Substantia nigra (tissue), 51 donors: ENCODE measurements at places on chromosomes 6 and 20.

DNA sequence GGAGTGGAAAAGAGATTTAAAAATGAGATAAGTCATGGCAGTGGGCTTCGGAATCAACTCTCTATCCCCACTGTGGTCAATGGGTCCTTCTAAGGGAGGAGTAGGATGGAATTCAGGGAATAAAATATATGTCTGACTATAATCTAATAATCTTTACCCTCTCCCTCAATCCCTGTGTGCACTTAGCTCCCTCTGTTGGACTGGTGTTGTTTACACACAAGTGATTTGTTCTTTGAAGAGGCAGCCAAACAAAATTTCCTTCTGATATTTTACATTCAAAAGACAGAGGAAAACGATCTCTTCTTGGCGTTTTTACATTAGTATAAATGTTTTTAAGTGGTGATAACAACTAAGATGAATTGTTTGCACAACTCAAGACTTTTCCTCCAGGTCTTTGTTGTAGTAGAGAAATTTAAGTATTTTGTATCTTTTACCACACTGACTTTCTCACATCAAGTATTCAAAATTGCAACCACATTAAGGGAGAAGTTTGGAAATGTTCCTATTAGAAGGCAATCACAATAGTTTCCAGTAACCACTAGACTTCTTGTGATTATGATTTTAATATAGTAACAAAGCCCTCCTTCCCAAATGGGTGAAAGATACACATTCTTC is 317.8 kb downstream of the CENPW start:
- no peak for DNase-seq

DNA sequence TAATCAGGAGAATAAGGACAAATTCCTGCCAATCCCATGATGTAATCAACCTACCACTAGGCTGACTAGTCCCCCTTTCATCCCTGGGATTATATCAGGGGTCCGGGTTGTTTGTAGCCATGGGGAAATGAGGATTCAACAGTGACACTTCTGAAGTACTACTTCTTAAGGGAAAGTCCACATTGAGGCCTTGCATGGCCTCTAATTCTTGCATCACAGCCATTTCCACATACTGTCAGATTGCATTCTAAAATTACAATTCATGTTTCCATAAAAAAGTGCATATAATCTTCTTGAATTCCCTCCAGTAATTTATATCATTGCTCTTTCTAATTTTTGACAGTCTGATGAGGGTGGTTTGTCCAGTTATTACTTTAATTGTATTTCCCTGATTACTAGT is 184.2 kb downstream of the PHF3 start:
- DNase-seq: no peak

DNA sequence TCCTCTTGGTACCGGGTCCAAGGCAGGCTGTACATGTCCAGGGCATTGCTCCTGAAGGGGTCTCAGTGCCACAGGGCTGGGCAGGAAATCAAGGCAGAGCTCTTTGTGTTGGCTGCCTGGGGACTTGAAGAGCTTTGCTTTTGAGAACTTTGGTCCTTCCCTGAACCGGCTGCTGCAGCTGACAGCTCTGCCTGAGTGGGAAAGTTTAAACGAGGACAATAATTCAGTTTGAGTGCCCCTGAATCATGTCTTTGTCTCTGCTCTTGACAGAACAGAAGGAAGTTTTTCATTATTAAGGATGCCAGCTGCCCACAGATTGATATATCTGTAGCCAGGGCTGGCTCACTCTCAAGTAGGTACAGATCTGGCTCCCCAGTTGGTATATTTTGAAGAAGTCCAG is 56.1 kb downstream of the ANKRD6 start:
- DNase-seq: no peak

DNA sequence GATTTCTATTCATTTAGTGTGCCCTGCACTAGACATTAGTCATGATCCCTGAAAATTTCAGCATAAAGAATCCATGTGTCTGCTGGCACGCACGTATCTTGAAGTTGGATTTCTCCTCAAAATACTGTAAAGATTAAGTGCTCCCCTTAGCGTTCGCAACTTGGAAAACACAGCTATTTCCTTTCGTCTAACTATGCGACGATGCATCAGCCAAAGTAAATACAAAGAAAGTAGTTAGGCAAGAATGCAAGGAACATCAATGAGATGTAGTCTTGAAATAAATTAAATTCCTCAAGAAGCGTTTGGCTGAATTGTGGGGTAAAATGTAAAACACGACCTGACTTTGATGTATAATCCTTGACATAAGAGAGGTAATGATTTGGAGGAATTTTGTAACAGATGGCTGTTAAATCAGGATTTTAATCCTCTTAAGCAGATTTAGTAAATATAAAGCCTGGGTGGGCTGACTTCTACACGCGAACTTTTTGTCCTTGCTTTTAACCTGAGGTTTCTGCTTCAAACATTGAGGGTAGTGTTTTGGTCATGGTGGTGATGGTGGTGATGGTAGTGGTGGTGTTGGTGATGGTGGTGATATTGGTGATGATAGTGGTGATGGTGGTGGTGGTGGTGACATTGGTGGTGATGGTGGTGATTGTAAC is 88.2 kb downstream of the FOXF2 start:
- DNase-seq: no peak

GRCh38 chr6:103080497-103080896 is 1687.0 kb downstream of the GRIK2 start:
- DNase-seq: no peak

GRCh38 chr6:47149554-47149953 is 107.4 kb upstream of the ADGRF1 start:
- no peak for DNase-seq

- DNase-seq: no peak
These were observed 18.3 kb downstream of the SLC16A10 start for GRCh38 chr6:111105578-111105977.

- no peak for DNase-seq
These were observed 83.5 kb downstream of the CD164 start for GRCh38 chr6:109298605-109299264.

DNA sequence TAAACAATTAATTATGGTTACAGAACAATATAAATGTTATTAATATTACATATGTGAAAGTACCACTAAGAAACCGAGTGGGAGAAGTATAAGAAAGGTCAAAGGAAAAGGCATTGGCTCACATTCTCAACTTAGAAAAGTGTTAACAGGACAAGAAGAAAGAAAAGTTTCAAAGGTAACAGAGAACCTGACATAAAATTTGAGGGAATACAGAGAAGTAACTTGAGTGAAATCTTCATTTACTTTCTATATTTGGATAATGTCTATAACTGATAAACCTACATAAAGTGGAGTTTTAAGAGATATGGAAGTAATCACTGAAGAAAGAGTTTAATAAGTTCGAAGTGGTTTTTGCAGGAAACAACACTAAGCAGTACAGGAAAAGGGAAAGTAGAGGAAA is 30.1 kb downstream of the REPS1 start:
- no peak for DNase-seq

DNA sequence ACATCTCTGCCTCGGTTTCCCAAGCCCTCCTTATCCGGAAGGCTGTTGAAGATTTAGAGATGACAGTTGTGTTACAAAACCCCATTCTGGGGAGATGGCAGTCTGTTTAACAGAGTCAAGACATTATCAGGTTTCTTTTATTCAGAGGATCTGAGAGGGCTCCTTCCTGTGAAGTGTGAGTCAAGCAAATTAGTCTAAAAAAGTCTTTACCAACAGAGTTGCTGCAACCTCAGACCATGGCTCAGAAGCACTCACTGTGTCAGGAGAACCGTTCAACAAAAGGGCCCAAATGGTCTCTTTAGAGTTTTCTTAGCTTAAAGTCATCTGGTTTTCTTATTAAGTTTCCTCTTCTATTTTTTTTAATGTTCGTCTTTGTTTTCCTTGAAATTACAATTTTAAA is 717.8 kb downstream of the EPM2A start:
- DNase-seq: no peak

DNA sequence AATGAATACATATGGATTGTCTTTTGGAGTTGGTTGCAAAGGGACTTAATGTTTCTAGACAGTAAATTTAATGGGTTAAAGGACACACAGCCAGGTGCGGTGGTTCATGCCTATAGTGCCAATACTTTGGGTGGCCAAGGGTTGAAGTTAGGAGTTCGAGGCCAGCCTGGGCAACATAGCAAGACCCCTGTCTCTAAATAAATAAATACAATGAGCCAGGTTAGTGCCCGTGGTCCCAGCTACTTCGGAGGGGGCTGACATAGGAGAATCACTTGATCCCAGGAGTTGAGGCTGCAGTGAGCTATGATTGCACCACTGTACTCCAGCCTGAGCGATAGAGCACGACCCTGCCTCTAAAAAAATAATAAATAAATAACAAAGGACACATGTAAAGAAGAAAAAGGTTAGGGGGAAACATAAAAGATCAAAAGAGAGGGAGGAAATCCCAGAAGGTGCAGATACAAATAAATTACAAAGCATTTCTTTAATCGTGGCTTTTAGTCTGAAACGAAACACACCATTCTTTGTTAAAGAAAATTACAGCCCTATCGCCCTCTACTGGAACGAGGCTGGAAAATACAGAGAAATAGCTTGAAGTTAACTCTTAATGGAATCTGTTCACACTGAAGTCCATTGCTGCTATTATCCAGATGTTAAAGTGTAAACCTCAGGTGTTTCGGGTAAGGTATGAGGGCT is 42.6 kb upstream of the SCML4 start:
- DNase-seq: no peak

DNA sequence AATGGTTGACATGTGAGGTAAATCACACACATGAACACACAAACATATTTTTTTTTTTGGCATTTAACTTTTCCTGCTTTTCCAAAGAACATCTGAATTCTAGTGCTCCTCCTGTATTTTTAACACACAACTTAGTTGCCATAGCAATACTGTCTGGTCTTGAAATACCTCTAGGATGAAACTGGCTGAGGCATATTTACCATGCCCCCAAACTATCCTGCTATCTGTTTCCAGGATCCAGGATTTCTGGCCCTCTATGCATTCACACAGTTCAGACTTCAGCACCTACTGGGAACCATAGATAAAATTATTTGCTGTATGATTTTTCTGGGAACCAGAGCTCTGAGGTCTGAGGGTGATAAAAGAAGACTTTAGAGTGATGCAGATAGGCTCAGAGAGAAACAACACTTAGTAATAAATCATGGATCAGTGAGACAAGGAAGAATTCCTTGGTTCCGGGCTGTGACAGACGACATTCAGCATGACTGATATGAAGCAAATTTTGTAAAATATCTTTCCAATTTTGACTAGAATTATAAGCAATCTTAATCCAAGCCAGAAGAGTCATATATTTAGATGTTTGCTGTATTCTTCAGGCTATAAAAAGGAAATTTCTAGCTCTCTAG is 359.7 kb downstream of the BTBD9 start:
- no peak for DNase-seq

DNA sequence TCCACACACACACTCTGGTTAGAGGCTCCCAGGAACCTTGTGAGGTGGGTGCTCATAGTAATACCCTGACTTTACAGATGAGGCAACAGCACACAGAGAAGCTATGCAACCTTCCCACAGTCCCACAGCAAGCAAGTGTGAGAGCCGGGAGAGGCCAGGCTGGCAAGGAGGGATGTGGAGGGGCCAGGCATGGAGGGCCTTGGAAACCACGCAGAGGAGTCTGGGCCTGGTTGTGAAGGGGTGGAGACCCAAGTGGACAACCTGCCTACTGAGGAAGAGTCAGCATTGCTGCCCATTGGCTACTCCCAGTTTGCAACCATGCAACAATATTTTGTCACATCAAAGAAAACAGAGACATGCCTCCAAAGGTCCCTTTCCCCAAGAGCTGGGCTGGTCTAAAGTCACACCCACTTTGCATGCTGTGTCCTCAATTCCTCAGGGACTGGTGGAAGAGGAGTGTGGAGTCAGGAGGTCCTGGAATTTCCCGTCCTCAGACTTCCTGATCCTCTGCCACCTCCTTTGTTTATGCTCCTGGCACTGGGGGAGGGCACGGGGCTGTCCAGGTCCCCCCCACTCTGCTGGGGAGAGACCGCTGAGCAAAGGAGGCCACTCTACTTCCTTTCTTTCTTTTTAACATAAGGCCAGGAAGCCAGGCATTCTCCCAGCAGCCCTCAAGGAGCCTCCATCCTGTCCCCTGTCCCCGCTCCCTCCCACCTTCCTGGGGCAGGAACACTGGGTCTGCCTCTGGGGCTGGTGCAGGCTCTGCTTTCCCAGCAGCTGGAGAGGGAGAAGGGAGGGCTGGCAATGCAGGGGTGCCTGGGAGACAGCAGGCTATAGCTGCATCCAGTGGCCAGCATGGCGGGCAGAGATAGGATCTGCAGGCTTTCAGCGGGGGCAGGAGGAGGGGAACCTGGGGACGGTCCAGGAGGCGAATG is 68.3 kb downstream of the NOL4L start:
- no peak for DNase-seq

DNA sequence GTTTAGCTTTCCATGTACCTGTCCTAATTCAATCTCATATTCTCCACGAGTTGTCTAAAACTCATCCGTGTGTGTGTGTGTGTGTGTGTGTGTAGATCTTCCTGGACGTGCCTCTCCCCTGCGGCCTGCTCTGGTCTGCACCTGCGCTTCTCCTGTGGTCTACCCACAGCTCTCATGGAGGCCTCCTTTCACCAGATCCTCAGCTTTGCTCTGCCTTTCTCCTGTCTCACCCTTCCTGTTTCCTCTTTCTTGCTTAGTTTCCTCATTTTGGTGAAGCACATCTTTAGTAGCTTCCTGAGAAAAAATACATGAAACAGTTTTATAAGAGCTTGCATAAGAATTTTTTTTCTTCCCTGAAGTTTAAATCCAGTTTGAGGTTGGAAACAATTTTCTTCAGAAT is 18.1 kb downstream of the SLX4IP start:
- no peak for DNase-seq

DNA sequence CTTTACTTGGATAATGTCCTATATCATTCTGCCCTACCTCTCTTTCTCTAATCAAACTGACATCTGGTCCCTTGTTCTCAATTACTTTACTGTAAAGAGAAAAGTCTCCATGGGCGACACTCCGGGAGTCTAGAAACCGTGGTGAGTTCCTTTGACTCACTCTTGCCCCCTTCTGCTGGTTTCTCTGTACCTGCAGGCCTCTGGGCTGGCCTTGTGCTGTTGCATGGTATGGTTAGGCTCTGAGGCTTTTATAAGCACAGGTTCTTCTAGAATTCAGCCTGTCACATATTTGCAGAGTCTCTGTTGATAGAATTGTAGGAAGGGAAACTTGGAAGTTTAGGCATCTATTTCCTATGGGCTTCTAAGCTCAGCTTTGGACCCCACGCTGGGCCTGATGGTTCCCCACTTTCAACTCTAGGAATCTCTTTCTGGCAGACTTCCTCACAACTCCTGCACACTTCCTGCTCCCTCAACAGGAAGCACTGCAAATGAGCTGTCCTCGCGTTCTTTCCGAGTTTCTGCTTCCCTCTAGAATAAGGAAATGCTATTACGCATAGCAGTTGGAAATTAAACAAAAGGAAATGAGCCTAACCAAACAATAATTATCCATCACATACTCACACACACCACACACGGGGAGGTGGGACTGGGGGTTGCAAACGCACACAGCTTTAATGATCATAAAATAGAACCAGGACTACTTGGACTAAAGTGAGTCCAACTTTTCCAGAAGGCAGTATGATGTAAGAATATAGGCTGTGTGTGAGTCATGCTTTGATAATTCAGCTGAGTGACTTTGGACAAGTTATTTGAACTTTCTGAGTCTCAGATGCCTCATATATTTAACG is 683.3 kb downstream of the QKI start:
- no peak for DNase-seq

GRCh38 chr6:14121936-14122344 is 4.4 kb downstream of the CD83 start:
- DNase-seq: no peak

- DNase-seq: no peak
These were observed 832.5 kb upstream of the EPHA7 start for GRCh38 chr6:94251878-94252277.

GRCh38 chr6:25675167-25675566 is 23.2 kb downstream of the SCGN start:
- DNase-seq: no peak

- DNase-seq: no peak
These were observed 45.8 kb upstream of the ARID1B start for GRCh38 chr6:156731396-156731795.

- no peak for DNase-seq
These were observed 103.9 kb downstream of the EPM2A start for GRCh38 chr6:145631374-145631773.
